ENCODE measurements at places on chromosomes 2 and 18.

DNA sequence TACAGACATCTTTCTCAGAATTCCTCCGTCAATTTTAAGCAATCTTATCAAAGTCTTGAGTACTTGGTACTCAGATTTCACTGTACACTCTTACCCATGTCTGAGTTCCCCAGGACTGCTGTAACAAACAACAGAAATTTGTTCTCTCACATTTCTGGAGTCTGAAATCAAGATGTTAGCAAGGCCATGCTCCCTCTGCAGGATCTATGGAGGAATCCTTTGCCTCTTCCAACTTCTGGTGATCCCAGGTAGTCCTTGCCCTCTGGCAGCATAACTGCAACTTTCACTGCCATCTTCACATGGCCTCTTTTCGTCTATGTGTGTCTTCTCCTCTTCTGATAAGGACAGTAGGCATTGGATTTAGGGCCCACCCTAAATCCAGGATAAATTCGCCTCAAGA lies 17.1 kb upstream of the CACNB4 start:
- no peak for DNase-seq

GRCh38 chr2:170562928-170563327 lies 152.2 kb upstream of the SP5 start:
- no peak for DNase-seq

DNA sequence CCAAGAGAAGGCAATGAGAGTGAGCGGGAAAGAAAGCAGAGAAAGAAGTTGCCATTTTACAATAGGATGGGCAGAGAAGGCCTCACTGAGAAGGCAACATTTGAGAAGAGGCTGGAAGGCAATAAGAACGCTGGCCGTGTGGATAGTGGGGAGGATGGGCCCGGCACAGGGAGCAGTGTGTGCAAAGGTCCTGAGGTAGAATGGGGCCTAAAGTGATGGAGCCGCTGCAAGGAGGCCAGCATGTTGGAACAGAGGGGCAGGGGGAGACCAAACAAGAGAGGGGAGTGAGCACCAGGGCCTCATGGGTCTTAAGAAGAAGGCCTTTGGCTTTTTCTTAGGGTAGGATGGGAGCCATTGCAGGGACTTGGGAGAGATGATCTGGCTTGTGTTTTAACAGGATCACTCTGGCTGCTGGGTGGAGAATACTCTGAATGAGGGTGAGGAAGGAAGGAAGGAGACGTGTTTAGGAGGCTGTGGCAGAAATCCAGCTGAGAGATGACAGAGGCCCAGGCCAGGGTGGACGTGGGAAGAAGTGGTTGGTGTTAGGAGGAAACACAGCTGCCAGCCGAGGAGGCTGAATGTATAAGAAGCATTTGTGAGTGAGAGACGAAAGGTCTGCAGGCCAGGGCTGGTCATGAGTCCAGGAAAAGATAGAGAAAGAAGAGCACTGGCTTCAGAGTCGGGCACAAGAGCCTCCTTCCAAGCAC lies 159.8 kb downstream of the KLHL29 start:
- no peak for DNase-seq

DNA sequence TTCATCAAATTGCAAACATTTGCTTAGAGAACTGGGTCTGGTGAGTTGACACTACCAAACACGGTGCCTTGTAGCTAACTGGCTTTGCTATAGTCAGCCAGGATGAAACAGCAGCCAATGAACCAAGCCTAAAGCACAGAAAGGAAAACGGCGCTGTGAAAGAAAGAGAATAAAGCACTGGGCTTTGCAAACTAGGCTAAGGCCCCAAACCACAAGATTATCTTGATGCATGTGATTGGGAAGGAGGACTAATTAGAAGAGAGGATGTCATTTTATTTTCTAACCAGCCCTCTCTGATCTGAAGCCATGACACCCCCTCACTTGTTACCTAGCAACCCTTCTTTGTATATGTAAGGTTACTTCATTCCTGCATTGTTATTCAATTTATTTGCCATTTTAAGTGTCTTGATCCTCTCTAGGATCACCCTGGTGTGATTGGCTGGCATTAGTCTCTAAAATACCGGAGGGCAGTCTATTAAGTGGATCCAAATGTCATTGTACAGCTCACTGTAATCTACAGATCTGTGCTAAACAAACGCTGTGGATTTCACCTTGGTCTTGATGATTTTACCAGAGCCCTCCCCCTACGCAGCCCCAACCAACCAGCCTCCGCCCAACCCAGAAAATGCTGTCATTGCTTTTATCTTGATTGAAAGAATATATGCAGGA lies 395.4 kb upstream of the ACVR2A start:
- DNase-seq: no peak

GRCh38 chr2:1055014-1055595 lies 104.5 kb downstream of the SNTG2 start:
- no peak for DNase-seq

GRCh38 chr2:30865892-30866681 lies 58.8 kb upstream of the CAPN13 start:
- no peak for DNase-seq

DNA sequence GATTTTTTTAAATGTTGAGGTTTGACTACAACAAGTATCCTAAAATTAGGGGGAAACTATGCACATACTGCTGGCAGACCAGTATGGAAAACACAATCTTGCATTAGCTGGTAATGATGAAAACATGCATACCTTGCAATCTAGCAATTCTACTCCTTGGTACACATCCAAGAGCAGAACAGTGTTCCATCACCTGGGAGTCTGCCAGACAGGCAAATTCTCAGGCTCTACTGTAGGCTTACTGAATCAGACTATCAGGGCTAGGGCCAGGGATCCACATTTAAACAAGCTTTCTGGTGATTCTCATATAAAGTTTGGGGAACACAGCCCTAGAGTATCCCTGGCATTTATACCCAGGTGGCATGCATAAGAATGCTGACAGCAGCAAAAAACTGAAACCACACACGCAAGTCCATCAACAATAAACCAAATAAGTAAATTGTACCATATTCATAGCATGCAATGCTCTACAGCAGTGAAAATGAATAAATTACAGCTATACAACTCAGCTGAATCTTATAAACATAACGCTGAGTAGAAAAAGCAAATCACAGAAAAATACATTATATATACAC lies 13.6 kb downstream of the CDH2 start:
- DNase-seq: no peak

DNA sequence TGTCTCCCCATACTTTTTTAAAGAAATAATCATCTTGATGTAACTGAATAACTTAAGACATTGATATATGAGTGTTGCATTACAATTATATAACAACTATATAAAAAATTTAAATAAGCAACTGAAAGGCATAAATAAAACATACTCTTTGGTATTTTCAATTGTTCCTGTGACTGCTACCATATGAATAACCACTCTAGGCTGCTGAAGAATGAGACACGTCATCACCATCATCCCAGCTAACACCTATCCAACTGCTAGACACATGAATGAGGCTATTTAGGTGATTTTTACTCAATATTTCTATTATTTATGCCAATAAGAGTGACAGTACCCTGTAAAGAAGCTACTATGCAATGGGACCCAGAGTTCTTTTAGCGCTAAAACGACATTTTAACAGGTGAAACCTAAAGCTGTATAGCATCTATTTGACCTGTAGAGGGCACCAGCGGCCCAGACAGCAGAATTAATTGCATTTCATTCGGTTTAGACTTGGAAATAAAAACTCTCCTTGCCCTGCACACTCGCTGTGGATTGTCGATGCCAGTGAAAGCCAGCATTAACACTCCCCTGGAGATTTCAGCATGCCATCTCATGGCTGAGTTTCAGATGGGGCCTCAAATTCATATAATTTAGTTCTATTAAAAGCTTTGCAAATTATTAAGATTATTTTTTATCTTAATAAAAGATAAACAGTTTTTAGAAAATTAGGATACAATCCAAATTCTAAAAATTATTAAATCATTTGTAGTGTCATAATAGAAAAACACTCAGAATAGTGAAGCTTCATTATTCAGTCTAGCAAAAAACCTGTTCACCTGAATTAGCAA lies 89.4 kb upstream of the MAP2 start:
- DNase-seq: peak; percentile 29

DNA sequence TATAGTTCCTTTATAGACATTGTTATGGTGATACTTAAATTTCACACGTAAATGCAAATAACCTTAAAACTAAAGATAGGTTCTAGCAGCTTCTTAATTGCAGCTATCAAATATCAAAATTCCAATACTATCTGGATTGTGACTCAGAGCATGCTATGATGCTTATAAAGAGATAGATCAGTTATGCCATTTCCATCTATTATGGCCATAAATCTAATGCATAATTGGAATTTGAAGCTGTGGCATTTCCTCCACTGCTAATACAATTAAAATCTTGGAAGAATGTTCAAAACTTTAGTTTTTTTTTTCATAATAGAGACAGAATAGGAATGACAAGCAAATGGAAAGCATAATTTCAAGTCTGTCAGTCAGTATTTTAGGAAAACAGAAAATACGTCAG lies 220.8 kb upstream of the GALNT5 start:
- no peak for DNase-seq

- DNase-seq: no peak
Observed at GRCh38 chr2:128611421-128612320, 293.0 kb upstream of the HS6ST1 start.

- no peak for DNase-seq
Observed at GRCh38 chr2:118832071-118832790, 15.2 kb downstream of the EN1 start.

DNA sequence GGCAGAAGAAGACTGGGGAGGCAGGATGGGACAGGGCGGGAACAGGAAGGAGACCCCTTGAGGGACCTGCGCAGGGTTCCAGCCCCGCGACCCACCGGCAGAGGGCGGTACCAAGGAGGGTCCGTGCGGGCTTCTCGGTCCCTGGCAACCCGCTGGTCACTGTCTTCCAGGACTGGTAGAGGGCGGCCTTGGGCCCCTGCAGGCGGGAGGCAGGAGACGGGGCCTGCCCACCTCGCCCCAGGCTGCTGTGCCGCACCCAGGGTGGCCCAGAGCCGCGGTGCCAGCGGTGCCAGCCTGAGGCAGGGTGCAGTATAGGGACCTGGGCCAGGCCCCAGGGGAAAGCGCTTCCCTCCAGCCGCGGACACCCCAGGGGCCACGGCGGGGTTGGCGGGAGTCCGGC lies 34.5 kb downstream of the NEURL3 start:
- peak; percentile 60 for DNase-seq

- DNase-seq: no peak
Observed at GRCh38 chr2:26396734-26397298, 4.9 kb upstream of the DRC1 start.

- DNase-seq: no peak
Observed at GRCh38 chr2:107992069-107992468, 5.7 kb downstream of the SLC5A7 start.

DNA sequence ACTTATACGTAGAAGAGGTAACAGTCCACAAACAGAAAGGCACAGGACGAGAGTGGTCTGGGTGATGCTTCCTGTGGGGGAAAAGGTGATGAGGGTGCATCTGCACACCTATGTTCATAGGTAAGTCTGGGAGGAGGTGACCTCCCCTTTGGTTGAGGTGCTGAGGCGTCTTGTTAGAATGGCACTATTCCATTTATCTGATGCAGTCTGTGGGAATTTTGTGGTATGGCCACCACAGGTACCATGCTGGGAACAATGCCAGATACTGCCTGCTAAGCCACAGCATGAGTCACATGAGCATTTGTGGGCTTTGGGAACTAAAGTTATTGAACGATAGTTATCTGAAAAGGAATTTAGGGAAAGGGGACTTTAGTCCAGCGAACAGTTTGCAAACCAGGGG lies 27.9 kb downstream of the IL37 start:
- DNase-seq: no peak

- DNase-seq: no peak
Observed at GRCh38 chr18:57054891-57055290, 92.0 kb upstream of the BOD1L2 start.

DNA sequence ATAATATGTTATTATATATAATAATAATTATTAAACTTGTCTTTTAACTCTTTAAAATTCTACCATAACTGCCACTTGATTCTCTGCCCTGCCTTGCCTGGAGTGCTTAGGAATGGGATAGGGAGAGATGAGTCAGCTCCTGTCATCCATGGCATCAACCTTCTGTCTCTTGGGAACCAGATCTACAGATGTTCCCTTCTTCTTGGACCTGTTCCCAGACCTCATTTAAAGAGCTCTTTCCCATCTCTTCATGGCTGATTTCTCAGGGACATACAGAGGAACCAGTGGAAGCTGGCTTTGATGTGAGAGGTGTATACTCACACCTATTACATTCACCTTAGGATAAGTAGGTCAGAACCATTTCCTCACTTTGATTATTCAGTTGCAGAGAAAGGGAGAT lies 155.3 kb upstream of the MYO3B start:
- no peak for DNase-seq

GRCh38 chr2:168336786-168337388 lies 89.5 kb upstream of the STK39 start:
- DNase-seq: no peak

- no peak for DNase-seq
Observed at GRCh38 chr2:95021023-95021416, 4.5 kb upstream of the MAL start.

All from hematopoietic multipotent progenitor cell treated with erythropoietin and hydrocortisone succinate and interleukin-3 and kit ligand, for 15 days (in vitro differentiated cells).